ENCODE measurements at places on chromosomes 3 and 15.

DNA sequence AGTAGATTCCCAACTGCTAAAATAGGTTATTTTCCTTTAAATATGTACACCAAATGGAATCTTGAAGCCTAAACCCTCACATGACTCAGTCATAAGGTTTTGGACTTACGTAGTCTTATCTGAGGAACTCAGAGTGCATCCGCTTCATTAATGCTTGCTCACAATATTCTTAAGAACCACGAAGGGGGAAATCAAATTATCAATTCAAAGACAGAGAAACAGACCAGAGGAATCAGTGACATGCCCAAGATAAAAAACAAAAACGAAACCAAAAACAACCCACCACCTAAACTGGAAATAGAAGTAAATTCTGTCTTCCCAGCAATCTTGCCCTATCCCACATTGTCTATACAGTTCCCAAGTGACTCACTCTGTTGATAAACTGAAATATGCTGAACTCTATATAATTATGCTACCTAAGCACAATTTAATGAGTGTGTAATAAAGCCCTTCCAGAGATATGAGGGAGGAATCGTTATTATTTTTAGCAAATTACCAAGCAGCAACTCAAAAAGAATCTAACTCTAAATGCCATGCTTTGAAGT lies 135.4 kb upstream of the CBLB start:
- no peak for DNase-seq

GRCh38 chr15:94231723-94232468 lies 535 bp downstream of the MCTP2 start:
- no peak for DNase-seq

DNA sequence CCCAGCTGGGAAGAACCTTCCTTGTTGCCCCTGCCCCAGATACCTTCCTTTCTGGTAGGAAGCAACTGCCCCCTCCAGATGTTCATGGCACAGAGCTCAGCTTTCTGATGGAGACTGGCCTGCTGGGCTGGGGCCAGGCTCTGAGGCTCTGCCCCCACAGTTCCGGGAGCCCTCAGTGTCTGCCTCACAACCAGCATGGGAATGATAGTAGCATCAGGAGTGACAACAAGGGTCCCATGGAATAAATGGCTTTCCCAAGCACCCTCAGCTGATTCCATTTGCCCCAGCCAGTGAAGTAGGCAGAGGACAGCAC lies 65.6 kb upstream of the IQSEC1 start:
- peak; percentile 8 for DNase-seq

GRCh38 chr15:70299931-70300869 lies 202.5 kb upstream of the TLE3 start:
- peak; percentile 73 for DNase-seq

- no peak for DNase-seq
Measured at GRCh38 chr3:69715204-69715603, 24.1 kb upstream of the MITF start.

DNA sequence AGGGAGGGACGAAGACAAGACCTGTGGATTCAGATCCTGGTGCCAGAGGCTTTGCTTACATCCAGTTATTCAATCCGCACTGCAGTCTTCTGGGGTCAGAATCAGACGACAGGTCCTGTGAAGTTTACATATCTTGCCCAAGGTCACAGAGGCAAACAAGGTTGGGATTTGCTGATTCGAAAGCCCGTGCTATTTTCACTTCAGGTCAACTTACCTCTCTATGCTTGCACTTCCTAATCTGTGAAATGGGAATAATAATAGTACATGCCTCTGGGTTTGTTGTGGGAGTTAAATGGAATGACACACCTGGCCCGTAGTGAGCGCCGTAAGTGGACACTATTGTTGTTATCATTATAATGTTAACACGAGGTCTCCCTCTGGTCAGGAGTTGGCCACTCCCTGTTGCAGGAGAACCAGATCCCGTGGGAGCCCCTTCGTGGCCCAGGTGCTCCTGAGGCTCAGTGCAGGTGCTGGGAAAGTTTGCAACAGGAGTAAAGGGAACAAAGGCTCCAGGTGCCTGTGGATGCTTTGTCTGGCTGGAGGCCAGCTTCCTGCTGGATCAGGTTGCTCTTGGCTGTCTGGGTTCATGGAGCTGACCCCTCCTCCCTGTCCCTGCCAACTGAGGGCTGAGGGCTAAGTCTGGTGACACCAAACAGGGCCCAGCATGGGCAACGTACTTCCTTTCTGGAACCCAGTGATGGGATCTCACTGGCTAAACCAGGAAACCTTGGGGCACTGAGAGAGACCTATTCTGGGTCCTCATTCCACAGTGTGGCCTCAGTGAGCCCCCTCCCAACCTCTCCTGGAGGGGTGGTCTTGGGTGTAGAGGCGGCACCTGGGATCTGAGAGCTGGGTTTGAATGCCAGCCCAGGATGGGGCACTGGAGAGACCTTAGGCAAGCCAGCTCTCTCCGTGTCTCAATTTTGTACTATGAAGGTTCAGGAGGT lies 40.1 kb upstream of the SEMA4B start:
- DNase-seq, result no peak

DNA sequence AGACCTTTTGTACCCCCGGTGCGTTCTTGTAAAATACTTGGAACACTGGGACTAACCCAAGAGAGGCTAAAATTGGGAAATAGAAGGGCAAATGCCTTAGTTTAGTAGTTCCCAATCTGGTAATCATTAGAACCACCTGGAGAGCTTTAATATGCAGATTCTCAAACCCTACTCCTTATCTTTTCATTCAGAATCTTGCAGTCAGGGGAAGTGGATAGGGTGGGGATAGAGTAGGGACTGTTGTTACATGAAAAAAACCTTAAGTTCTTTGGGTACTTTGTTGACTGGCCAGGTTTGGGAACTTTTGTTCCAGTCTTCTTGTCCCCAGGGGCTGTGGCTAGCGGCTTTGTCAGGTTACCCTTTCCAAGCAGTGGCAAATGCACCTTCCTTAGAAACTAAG lies 15.9 kb downstream of the MAPKBP1 start:
- DNase-seq, result no peak

- no peak for DNase-seq
Measured at GRCh38 chr3:47503033-47503432, 10.5 kb downstream of the ELP6 start.

DNA sequence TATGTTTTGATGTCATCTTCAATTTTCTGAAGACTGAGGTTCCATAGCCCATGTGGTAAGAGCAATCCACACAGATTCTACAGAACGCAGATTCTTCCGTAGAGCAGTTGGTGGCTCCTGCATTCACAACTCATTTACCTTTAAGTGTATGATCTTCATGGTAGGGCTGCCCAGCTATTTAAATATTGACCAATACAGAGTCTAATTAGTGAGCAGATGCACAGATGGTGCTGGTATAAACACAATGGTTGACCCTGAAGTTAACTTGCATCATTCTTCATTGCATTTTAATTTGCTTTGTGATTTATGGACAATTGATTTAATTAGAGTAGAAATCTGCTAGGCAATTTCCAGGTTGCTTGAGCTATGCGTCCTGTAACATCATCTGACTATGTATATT lies 269.2 kb downstream of the SQOR start:
- DNase-seq, result no peak

- no peak for DNase-seq
Measured at GRCh38 chr3:99543796-99544195, 94.6 kb upstream of the COL8A1 start.

DNA sequence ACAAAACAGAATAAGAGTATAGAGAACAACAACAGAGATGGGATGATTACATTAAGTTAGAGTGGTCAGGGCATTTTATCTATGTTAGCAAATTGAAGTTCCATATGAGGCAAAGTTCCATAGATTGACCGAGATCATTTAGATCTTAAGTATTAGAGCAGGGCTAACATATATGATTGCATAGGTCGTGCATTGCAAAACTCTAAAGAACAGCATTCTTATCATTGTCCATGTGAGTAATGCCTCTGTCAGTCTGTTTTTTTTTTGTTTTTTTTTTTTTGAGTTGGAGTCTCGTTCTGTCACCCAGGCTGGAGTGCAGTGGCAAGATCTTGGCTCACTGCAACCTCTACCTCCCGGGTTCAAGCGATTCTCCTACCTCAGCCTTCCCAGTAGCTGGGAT lies 341.7 kb upstream of the KCNH8 start:
- DNase-seq, result no peak

DNA sequence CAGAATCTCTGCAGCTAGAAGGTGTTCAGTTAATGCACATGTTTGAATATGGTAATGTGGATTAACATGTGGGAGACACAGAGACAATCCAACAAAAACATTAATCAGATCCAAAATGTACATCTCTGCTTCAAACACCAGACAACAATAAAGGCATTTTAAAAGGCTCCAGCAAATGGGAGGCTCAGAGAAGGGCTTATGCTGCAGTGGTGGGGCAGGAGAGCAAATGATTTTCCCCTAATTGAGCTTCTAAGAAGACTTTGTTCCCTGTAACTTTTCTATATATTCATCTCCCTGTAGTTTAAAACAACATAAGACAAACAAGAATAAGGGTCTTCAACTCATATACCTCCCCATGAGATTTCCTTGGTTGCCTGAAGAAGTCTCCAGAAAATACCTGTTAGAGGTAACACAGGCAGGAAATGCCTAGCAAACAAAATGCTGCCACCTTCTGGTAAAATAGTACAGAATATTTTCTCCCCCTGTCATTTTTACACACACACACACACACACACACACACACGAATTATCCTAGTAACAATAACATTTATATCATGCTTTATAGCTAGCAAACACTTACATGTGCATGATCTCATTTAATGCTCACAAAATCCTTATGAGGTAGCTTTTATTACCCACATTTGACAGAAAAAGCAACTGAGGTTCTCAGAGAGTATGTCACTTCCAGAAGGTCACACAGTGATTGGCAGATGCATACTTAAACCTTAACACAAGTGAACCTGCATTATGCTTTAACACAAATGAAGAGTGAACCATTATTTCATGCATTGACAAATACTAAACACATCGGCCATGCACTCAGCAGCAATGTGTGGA lies 123.4 kb upstream of the MB21D2 start:
- DNase-seq, result no peak

- DNase-seq, result no peak
Measured at GRCh38 chr3:52095990-52096775, 39.8 kb upstream of the DUSP7 start.

GRCh38 chr3:16134173-16134928 lies 40.1 kb upstream of the GALNT15 start:
- no peak for DNase-seq

DNA sequence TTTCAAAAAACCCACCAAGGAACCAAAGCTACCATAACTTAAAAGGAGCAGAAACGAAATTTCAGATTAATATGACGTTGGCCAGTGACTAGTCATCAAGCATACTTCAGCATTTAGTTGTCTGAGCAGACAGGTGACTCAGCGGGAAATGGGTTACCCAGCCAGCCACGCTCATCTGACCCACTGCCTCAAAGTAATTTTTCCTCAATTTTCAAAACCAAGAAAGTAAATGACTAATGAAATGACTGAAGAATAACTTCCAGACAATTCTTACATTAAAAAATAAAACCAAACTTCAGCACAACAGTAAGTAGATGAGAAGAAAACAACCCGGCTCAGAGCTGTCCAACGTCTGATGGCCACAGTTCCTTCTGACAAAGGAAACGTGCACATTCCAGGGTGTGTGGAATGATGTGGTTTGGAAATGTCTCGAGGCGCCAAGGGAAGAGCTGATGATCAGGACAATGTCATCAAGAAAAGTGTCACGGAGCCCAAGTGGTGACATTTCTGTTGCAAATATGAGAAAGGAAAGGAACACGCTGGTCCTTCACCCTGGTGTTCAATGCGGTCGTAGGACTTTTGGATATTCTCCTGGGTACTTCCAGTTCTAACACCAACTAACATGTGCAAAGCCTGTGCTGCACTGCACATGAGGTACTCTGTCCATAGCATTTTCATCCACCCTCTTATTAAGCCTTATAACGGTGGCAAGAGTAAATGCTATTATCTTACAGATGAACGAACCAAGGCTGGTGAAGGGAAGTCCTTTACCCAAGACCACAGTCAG lies 79.1 kb downstream of the FOXP1 start:
- DNase-seq, result peak; percentile 57

DNA sequence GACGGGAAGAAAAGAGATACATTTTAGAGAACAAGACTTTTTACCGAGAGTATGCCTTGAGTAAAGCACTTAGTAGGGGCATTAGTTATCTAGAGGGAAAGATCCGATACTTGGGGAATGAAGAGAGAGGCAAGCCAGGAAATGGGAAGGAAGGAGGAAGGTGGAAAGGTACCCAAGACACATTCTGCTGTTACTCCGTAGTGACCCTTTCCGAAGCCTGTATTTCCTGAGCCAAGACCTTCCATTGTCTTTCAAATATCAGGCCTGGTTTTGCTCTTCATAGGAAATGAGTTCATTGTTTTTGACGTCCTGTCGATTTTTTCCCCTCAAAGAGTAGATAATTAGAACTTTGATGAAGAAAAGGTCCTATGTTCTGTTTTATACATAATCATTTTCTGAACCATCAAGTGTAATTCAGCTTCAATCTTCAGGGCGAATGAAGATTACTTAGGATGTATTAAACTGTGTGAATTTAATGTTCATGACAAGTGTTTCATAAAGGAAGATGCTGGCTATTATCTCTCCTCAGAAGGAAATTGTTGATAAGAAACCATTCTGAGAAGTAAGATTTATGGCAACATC lies 95.7 kb downstream of the PPM1L start:
- no peak for DNase-seq

DNA sequence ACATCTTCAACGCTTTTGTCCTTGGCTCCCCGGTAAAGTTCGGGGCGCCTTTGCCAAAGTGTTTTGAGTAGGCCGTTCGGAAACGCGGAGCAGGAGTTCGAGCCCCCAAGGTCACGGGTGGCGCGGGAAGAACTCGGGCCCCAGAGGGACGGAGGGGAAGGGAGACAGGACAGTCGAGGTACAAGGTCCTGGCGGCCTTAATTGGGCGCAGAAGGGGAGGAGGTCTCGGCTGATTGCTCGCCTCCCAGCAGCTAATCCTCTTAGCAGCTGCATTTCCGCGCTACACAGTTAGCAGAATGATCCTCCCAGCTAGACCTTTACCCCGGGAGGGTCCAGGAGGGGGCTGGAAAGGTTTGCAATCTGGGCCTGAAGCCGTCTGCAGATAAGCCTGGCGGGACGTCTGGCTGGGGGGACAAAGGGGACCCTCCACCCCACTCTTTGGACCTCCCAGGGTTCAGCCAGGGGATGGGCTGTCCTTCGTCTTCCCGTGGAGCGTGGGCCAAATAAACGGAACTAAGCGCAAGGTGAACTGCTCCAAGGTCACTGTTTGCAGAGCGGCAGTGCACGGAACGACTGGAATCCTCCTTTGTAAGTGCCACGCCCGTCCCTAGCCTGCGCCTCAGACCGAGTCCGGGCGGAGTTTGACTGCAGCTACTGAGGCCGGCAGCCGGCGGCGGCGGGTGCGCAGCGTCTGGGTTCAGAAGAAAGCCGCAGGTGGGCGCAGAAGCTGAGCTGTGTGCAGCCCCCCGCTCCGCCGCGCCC lies 7.2 kb downstream of the EOMES start:
- DNase-seq, result peak; percentile 41
